Eye (tissue), 1 donor: ENCODE measurements at places on chromosomes 5 and 9.

DNA sequence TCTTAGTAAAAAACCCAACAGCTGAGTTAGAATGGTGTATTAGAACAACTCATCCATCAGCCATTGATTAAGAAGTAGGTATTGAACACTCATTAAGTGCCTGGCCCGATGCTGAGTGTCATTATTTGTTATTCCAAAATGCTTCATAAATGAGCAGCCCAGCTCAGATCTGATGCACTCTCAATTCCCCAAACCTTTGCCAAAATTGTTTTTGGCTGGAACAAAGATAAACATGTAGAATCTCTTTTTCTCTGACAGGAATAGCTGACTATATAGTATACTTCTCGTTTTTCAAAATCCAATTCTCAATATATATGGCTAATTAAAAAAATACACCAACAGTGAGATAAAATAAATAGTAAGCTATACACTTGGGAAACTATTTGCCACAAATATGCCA lies 20.0 kb upstream of the ANKRD55 start:
- no peak for DNase-seq

GRCh38 chr9:93306081-93306480 lies 122.1 kb downstream of the WNK2 start:
- no peak for DNase-seq

DNA sequence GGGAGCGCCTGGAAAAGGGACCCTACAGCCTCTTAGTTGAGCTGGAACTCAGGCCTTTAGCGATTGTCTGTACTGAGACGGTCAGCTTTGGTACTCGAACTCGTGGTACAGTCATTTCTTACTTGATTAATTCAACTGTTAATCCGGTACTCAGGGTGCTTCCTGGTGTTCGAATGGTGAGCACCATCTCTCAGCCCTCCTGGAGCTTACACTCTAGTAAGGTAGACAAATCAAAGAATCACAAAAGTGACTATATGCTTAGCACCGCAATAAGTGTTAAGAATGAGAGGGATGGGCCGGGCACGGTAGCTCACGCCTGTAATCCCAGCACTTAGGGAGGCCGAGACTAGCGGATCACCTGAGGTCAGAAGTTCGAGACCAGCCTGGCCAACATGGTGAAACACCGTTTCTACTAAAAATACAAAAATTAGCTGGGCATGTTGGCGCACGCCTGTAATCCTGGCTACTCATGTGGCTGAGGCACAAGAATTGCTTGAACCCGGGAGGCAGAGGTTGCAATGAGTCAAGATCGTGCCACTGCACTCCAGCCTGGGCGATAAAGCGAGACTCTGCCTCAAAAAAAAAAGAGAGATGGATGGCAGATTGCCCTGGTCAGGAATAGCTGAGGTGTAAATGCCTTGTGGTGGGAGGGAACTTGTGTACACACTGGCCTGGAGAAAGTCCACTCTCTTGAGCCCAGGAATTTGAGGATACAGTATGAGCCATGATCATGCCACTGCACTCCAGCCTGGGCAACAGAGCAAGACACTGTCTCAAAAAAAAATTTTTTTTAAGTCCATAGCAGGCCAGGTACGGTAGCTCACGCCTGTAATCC lies 981 bp downstream of the TCOF1 start:
- DNase-seq = no peak

DNA sequence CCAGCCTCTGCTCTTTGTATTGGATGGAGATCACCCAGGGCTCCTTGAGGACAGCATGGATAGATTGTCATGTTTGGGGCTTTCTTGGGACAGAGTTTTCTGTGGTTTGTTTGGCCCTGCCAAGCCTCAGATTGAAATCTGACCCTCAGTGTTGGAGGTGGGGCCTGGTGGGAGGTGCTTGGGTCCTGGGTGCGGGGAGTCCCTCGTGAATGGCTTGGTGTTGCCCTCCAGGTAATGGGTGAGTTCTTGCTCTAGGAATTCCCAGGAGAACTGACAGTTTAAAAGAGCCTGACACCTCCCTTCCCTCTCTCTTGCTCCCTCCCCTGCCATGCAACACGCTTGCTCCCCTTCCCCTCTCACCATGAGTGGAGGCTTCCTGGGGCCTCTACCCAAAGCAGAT lies 48.6 kb upstream of the OLFM1 start:
- DNase-seq = no peak

DNA sequence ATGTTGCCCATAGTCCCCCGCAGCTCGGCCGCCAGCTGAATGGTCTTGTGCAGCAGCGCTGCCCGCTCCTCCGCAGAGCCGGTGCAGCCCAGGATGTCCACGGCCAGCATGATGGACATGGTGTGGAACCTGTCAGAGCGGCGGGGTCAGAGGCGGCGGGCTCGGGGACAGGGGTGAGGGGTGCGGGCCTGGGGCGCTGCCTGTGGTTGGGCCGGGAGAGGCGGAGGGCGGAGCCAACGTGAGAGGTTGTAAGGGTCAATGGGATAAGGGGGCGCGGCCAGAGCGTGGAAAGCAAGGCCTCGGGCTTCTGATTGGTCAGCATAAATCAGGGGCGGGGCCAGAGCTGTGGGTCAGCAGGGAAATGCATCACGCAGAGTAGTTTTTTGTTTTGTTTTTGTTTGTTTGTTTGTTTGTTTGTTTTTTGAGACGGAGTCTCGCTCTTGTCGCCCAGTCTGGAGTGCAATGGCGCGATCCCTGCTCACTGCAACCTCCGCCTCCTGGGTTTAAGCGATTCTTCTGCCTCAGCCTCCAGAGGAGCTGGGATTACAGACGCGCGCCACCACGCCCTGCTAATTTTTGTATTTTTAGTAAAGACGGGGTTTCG lies 6.8 kb upstream of the TOR2A start:
- DNase-seq = peak; percentile 94

- DNase-seq = peak; percentile 60
Observed at GRCh38 chr9:129225815-129226214, 47.8 kb upstream of the IER5L start.

- DNase-seq = no peak
Observed at GRCh38 chr9:134564431-134565170, 77.0 kb upstream of the COL5A1 start.

DNA sequence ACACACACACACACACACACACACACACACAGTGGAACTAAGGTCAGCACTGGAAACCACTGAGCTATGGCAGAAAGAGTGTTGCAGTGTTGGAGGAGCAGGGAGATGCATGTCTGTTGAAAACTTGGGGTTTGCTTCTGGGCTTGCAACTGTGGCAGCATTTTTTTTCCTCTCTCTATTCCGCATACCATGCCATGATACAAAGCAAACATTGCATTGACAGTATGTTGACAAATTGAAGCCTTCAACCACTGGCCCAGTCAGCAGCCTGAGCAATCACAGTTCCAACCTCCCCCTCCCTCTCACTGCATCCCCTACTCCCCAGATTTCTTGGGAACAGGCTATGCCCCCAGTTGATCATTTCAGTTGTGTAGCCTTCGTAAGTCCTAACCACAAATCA lies 478.1 kb upstream of the WWC1 start:
- no peak for DNase-seq

- peak; percentile 50 for DNase-seq
Observed at GRCh38 chr5:132437604-132438266, 52.8 kb downstream of the IRF1 start.

GRCh38 chr9:115522912-115523311 lies 405.0 kb upstream of the TNC start:
- no peak for DNase-seq

GRCh38 chr5:143106174-143106573 lies 297.3 kb downstream of the NR3C1 start:
- DNase-seq = peak; percentile 52

- no peak for DNase-seq
Observed at GRCh38 chr5:3736466-3736865, 140.8 kb downstream of the IRX1 start.

- peak; percentile 43 for DNase-seq
Observed at GRCh38 chr5:151925340-151925739, 689 bp upstream of the GLRA1 start.

GRCh38 chr9:79670269-79670961 lies 98.7 kb downstream of the TLE4 start:
- DNase-seq = no peak
